ENCODE measurements at places on chromosomes 5 and 9. TPM values are rescaled to one million over a fixed set of nuclear protein-coding genes. Genes with fewer than 3 reads are reported as not detected.

- DNase-seq, result no peak
Observed at GRCh38 chr9:124254261-124254682, 3.5 kb upstream of the NEK6 start.

DNA sequence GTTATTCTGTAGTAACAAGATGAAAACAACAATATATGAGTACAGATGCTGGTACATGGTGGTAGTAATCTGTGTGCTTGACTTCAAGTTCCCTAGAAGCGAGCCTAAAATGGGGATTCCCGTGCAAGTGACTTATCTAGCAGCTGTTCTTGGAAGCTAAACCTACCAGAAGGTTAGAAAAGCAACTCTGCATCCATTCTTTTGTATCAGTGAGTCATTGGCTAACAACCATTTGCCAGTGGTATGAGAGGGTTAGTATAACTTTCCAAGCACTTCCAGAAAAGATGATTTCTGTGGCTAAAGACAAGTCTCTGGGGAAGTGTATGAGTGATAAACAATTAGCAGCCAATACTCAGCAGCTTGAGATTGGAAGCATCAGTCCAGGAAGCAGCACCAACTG, 787.7 kb upstream of the CDH6 start:
- no peak for DNase-seq

DNA sequence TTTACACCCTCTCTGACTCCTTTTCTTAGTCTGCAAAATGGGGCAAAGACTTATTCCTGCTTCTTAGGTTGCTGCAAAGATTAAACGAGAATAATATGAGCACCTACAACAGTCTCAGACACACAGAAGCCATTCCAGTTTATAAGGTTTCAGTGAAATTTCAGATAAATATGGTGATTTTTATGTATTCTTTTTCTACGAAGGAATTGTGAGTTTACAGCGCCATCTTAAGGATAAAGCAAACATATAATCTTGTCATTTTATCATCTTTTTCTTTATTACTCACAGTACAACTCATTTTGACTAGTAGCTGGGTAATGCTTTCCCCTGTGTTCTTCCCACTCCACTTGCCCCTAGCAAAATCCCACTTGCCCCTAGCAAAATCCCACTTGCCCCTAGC, 29.2 kb upstream of the SMC5 start:
- DNase-seq, result no peak

- no peak for DNase-seq
Observed at GRCh38 chr5:13673511-13673910, 271.0 kb downstream of the DNAH5 start.

- DNase-seq, result no peak
Observed at GRCh38 chr5:132469380-132470009, 21.1 kb downstream of the IRF1 start.

DNA sequence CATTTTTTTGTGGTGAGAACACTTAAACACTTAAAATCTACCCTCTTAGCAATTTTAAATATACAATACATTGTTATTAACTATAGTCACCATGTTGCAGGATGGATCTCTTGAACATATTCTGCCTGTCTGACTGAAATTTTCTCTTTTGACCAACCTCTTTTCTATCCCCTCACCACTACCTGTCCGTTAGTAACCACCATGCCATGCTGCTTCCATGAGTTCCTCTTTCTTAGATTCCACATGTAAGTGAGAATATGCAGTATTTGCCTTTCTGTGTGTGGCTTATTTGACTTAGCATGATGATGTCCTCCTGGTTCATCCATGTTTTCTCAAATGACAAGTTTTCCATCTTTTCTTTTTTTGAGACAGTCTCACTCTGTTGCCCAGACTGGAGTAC, 48.5 kb upstream of the NAA35 start:
- no peak for DNase-seq

DNA sequence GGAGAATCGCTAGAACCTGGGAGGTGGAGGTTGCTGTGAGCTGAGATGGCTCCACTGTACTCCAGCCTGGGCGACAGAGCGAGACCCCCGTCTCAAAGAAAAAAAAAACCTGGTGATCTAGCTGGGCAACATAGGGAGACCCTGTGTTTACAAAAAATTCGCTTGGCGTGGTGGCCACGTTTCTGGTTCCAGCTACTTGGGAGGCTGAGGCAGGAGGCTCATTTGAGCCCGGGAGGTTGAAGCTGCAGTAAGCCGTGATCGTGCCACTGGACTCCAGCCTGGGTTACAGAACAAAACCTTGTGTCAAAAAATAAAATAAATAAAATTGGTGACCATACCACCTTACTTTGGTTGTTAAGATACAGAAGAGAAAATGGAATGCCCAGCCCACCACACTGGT, 1.8 kb upstream of the HNRNPAB start:
- DNase-seq, result no peak

- DNase-seq, result no peak
Observed at GRCh38 chr5:204966-205670, 12.8 kb downstream of the CCDC127 start.

DNA sequence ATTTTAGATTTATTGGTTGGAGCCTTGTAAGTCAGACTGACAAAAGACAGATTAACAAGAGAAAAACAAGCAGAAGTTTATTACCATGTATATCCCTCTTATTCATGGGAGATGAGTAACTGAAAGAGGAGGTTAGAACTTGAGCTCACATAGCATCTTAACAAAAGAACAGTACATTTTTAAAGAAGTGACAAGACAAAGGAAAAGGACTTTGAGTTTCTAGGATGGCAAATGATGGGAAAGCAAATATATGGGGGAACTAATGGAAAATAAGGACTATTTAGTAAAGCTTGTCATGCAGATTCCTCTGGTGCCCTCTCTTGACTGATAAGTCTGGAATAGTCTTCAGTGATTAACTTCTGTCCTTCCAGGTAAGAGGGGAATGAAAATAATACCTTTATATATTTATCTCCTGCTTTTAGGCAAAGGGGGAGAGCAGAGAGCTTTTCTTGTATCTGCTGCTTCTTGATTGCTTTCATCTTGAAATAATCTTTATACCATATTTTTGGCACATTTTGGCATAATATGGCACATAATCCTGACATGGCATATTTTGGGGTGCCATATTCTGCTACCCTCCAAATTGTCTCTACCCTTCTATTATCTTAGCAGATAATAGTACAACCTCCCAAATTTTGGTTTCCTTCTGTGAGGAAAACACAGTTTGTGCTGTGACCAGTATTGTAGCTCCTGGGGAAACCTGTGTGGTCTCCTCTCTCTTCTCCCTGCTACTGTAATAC, 206.8 kb downstream of the TMC1 start:
- no peak for DNase-seq

DNA sequence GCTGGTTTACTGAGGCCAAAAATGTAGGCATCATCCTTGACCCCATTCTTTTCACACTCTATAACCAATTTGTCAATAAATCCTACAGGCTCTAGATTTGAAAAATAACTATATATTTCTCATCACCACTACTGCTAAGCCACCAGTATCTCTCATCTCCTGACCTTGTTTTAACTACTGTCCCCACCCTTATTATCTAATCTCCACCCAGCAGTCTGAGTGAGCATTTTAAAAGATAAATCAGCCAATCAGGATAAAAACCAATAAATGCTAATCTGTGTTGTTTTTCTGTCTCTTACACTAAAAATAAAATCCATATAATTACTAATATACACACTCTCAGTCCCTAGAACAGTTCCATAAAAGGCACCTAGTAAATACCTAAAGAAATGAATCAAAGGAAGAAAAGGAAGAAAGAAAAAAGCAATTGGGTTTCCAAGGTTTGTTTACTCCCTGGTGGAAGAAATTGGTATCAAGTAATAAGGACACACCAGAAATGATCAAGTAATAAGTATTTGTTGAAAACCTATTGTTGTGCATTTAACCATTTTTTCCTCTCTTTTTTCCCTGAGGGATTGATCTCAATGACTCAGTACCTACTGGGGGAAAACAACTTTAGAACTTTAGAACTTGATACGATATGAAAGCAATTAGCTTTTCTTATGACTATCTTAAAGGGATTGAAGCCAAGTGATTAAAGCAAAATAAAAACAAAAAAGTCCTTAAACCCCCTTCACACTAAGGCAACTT, 19.3 kb downstream of the MRPS27 start:
- no peak for DNase-seq

DNA sequence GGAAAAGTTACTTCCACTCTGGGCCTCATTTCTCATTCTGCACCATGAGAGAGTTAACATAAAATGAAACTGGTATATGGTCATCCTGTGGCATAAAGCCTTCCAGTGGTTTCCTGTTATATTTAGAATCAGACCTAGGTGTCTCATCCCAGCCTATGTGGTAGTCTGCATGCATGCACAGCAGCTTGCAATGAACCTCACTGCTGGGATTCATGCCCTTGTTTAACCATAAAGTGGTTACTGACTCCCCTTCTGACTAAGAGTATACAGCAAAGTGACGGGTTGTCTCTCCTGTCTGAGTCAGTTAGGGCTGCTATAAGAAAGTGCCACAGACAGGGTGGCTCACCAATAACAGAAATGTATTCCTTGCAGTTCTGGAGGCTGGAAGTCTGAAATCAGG, 14.7 kb upstream of the TDRD7 start:
- peak; percentile 40 for DNase-seq

GRCh38 chr9:23123048-23123632, 676.5 kb downstream of the DMRTA1 start:
- no peak for DNase-seq

DNA sequence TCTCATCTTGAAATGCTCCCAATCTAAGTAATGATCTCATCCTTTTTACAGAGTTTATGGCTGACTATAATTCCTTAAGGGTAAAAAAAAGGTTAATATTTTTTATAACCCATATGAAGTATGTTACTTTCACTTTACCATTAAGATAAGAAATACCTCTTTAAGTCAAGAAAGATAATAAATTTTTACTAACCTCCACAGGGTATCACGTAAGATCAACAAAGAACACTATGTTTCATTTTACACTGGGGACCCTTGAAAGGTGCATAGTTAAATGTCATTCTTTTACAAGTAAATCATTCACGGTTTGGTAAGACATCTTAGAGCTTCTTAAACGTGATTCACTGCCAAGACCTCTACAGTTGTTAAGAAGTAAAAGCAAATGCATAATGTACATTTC, 472.7 kb upstream of the CDH9 start:
- no peak for DNase-seq

DNA sequence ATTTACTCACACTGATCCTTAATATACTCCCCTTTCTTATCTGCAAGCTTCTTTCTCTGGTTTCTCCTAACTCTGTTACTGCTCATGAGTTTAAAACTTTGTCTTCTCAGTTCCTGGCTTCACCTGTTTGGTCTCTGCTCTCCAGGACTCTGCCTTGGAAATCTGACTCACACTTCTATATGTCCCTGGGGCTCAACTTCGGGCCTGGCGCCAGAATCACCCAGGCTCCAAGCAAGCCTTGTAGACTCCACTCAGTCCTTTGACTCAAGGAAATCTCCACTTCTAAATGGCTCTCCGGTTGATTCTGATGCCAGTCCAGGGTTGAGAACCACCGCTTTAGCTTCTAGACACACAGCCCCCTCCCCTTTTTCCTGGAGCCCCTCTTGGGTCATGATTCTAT, 57.8 kb downstream of the TMC1 start:
- peak; percentile 71 for DNase-seq

DNA sequence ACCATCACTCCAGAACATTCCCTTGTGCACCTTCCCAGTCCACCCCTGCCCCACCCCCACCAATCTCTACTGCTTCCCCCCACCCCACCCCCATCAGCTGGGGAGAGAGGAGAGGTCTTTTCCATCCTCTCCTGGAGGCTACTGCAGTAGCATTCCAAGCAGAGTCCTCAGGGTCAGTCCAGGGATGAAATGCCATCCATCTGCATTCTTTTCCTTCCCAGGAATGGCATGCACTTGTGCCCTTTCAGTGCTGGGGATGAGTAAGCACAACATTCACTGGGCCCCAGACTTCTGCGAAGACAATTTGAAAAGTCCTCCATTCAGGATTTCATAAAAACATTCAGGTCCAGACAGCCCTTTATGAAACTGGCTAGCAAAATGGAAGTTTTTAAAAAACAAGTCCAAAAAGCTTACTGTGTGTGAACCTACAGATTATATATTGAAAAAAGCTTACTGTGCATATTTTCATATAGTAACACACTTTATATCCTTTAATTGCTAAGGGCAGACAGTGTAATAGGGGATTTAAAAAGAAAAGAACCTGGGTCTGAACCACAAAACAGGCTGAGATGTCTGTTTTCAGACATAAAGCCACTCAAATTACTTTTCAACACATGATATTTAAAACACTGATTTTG, 50.0 kb upstream of the GOLPH3 start:
- peak; percentile 39 for DNase-seq

Gene ZER1
- total RNA-seq, result 10.2 TPM

Gene ZNF608
- 7.5 TPM for total RNA-seq

Gene IPPK
- total RNA-seq, result 13.3 TPM

Gene KIF20A
- total RNA-seq, result 129 TPM

Gene ERP44
- 9.9 TPM for total RNA-seq

Gene CFAP77
- not detected for total RNA-seq

Gene DDX4
- total RNA-seq, result not detected
